ENCODE measurements at places on chromosomes 7 and 10. TPM values are rescaled to one million over a fixed set of nuclear protein-coding genes. Genes with fewer than 3 reads are reported as not detected.

- no peak overlapping the region for H3K27ac ChIP-seq
- no peak for DNase-seq
- H3K27me3 ChIP-seq = no peaks in the 10 kb centered on the region
- H3K4me1 ChIP-seq = peaks cover 23% of the 10 kb centered on the region
- H3K4me3 ChIP-seq = no peak overlapping the region
- H3K36me3 ChIP-seq = no peaks in the 10 kb centered on the region
These were observed 101.2 kb downstream of the KIAA1217 start for GRCh38 chr10:24310104-24310503.

GRCh38 chr7:131007439-131008330 is 273.7 kb upstream of the KLF14 start:
- no peak overlapping the region for H3K4me3 ChIP-seq
- no peaks in the 10 kb centered on the region for H3K27me3 ChIP-seq
- peak overlapping the region; percentile 6 for H3K27ac ChIP-seq
- peaks cover 37% of the 10 kb centered on the region for H3K4me1 ChIP-seq
- DNase-seq = peak; percentile 75
- H3K36me3 ChIP-seq = no peaks in the 10 kb centered on the region

DNA sequence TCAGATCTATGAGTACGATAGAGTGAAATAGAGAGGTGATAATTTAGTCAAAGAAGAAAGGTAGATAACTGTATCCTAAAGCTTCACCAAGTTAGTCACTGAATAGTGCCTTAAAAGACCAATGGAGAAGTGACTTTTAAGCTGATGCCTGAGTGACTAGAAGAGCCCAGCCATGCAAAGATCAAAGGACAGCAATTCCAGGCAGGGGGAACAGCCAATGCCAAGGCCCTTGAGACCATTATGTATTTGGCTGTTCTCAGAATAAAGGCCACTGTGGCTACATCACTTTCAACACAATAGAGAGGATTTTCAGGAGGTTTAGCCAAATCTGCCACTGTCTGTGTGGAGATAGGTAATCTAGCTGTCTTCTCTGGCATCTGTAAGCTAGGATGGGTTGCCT is 17.8 kb downstream of the HDAC9 start:
- H3K27me3 ChIP-seq = no peaks in the 10 kb centered on the region
- no peaks in the 10 kb centered on the region for H3K36me3 ChIP-seq
- H3K27ac ChIP-seq = no peak overlapping the region
- no peak overlapping the region for H3K4me3 ChIP-seq
- no peaks in the 10 kb centered on the region for H3K4me1 ChIP-seq

- peaks cover 57% of the 10 kb centered on the region for H3K27me3 ChIP-seq
- H3K4me3 ChIP-seq = no peak overlapping the region
- peaks cover 38% of the 10 kb centered on the region for H3K4me1 ChIP-seq
- H3K27ac ChIP-seq = no peak overlapping the region
These were observed 2.0 kb upstream of the GATA3 start for GRCh38 chr10:8052341-8052955.

DNA sequence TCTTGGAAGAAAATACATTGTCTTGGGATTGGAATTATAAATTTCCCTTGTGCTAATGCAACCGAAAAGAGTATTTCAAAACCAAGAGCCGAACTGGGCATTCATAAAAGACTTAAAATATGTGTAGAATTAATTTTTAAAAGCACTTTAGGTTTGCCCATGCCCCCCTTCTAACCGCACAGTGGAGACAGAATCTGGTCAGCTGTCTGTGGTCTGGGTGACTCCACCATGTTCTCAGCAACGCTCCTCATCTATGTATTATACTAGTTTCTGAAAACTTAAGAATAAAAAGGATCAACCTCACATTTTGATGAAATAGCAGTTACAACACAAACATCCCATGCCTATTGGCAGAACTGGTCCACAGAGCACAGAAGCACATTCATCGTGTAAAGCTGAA is 192.6 kb upstream of the C7orf33 start:
- H3K27me3 ChIP-seq = peaks cover 12% of the 10 kb centered on the region
- no peak overlapping the region for H3K27ac ChIP-seq
- H3K4me3 ChIP-seq = no peak overlapping the region
- DNase-seq = no peak

DNA sequence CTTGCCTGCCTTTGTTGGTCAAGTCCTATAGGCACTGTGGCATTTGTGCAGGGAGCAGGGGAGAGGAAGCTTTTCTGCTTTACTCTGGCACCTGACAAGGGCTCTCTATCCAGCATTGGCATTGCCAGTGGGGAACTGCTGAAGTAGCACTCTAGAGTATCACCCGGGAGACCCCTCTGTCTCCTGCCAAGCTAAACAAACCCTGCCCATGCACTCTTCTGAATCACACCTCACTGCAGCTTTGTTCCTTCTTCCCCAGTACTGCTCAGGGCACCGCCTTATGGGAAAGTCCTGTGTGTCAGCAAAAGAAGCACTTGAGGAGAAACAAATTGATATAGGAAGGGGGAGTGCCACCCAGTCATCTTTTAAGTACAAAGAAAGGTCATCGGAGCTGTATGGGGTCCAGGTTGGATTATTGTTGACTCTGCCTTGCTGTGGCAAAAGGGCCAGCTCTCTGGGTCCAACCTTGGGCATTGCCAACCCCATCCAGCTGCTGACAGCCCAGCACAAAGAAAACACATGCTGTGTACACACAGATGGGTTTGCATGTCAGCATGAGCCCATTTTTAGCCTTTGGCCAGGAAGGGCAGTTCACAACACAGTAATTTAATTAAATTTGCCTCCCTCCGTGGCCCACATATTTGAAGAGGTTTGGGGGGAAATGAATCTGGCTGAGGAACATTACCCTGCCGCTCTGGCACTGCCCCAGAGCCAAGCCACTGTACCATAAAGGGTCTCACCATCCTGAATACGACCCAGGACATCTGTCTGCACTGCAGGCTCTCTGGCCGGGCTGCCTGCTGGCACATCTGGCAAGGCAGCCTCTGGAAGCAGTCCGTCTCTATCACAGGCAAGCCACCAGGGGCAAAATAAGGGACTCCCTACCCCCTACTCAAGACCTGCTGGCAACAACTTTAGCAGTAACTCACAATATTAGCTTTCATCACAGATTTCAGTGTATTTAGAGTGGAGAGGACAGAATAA is 13.1 kb downstream of the LRRC4 start:
- peaks cover 26% of the 10 kb centered on the region for H3K4me1 ChIP-seq
- H3K4me3 ChIP-seq = no peak overlapping the region
- H3K27me3 ChIP-seq = no peaks in the 10 kb centered on the region
- DNase-seq = no peak
- no peak overlapping the region for H3K27ac ChIP-seq

GRCh38 chr7:55252386-55252785 is 112.8 kb upstream of the LANCL2 start:
- H3K27ac ChIP-seq = no peak overlapping the region
- no peak for DNase-seq
- no peaks in the 10 kb centered on the region for H3K27me3 ChIP-seq
- H3K4me3 ChIP-seq = no peak overlapping the region

DNA sequence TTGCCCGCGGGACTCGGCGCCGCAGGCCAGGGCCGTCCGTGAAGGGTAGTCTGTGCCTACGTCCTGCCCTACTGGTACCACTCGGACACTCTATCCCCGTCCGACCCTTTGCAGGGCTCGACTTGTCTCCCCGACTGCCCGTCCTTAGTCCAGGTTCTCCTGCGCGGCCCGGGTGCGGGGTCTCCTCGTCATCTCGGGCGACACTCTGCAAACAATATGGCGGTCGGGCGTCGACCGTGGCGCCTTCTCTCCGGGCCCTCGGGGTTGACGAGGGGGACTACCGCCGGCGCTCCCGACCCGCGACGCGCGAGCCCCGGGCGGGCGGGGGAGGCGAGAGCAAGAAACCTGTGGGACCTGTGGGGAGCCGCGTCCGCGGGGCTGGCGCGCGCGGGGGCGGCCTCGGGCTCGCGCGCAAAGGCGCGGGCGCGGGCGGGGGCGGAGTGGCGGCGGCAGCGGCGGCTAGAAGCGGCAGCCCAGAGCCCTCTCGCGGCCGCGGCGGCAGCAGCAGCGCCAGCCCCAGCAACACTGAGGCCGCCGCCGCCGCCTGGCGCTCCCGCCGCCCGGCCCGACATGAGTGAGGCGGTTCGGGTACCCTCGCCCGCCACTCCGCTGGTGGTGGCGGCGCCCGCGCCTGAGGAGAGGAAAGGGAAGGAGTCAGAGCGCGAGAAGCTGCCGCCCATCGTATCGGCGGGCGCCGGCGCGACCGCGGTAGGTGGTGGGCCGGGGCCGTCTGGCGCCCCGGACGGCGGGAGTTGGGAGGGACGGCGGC is at the start of gene HECTD2:
Gene HECTD2, plus strand, starts transcription at position 476 of the 769 bp plus-strand sequence. Its CDS starts 95 bp downstream, at position 571.
- no peaks in the 10 kb centered on the region for H3K36me3 ChIP-seq
- H3K4me3 ChIP-seq = peak within 1 kb of the TSS; percentile 83
- peak within 1 kb of the TSS; percentile 97 for H3K27ac ChIP-seq
- DNase-seq = peak; percentile 82

GRCh38 chr7:727104-727805 is at the start of gene PRKAR1B:
TSS of gene PRKAR1B (minus strand) at chr7:727281. CDS start at chr7:711505, 15,776 bp downstream.
- DNase-seq = no peak
- peaks cover 18% of the 10 kb centered on the region for H3K4me1 ChIP-seq
- no peaks in the 10 kb centered on the region for H3K27me3 ChIP-seq
- H3K36me3 ChIP-seq = no peaks in the 10 kb centered on the region
- H3K4me3 ChIP-seq = peak within 1 kb of the TSS; percentile 63
- no peak within 1 kb of the TSS for H3K27ac ChIP-seq

- H3K4me1 ChIP-seq = no peaks in the 10 kb centered on the region
- H3K27ac ChIP-seq = no peak overlapping the region
- no peaks in the 10 kb centered on the region for H3K36me3 ChIP-seq
These were observed 6.8 kb downstream of the IL6 start for GRCh38 chr7:22733761-22734160.

DNA sequence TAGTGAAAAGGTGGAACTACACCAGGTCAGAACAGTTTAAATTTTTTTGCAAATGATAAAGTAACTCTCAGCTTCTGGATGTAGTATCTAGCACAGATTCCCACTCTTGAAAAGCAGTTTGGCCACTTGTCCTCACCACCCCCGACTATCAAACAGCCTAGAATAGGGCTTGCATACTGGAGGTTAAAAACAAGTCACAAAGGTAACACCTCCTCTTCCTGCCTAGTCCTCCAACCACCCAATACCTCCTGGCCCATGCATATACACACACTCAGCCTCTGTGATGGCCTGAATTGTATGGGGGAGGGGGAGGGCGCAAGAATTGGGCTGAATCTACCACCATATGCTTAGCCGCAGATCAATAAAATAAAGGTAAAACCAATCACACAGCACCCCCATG is 5.7 kb downstream of the SKAP2 start:
- H3K27ac ChIP-seq = no peak overlapping the region
- no peak for DNase-seq
- H3K27me3 ChIP-seq = no peaks in the 10 kb centered on the region
- peaks cover 14% of the 10 kb centered on the region for H3K4me1 ChIP-seq
- H3K4me3 ChIP-seq = no peak overlapping the region
- no peaks in the 10 kb centered on the region for H3K36me3 ChIP-seq

DNA sequence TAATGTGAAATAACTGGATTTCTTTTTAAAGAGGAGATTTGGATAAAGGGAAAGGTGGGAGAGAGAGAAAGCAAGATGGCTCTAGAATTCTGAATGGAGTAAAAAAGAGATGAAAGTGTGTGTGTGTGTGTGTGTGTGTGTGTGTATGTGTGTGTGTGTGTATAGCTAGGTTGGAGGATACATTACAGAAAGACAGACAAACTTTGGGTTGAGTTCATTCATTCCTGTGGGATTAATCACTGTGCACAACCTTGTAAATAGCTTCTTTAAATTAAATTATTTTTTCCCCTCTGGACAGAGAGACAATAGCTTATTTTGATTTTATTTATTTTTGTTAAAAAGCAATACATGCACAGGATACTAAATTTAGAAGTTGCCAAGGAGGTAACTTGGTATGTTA is 7.5 kb downstream of the ASB4 start:
- H3K36me3 ChIP-seq = no peaks in the 10 kb centered on the region
- H3K27me3 ChIP-seq = no peaks in the 10 kb centered on the region
- no peak for DNase-seq
- peaks cover 41% of the 10 kb centered on the region for H3K4me1 ChIP-seq

DNA sequence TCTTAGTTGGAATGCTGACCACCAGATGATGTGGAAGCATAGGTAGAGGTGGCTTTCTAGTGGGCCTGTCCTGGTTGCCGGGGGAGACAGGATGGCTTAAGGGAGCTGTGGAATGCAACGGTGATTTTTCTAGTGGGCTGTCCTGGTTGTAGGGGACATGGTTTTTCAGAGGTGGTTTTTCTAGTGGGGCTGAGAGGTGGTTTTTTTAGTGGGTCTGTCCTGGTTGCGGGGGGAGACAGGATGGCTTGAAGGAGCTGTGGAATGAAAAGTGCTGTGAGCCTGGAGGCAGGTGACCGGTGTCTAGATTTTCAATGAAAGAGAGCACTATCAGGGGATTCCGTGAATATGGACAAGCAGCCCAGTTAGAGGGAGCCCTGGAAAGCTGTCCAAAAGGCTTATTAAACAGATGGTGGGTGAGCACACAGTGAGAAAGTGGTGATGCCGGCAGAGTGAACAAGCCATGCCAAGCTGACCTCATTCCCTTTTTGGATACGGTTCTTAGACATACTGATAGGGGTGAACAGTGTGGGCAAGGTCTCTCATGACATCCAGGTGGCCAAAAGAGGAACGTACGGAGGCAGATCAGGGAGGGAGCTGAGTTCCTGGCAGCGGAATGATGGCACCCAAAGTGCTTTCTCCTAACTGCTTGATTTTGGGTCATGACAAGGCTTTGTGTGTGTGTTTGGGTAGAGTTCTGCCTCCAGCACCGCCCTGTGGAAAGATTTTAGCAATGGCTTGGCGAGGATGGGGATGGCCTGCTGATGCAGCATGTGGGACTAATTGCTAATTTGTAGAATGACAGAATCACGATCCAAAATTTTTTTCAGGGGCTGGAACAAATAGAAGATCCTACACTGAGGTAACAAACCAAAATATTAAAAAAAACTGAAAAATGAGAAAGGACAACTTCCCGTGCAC is 126.6 kb downstream of the TMEM178B start:
- no peak overlapping the region for H3K4me3 ChIP-seq
- no peak for DNase-seq
- H3K27me3 ChIP-seq = no peaks in the 10 kb centered on the region
- no peaks in the 10 kb centered on the region for H3K36me3 ChIP-seq

DNA sequence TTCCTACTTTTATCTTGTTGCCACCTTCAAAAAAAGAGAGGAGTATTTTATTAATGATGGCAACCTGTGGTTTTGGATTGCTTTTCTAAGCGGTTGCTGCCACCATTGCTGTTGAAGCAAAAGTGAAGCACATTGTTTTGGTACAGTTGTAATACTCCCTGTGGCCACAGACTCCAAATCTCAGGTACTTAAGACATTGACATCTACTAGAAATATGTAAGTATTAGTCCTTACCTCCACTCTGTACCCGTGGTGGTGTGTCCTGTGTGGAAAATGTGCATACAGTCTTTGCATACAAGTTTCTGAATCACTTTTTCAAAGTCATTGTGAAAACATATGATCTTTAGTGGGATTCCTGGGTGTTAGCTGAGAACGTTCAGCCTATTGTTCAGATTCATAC is 85.7 kb downstream of the ANLN start:
- H3K4me1 ChIP-seq = no peaks in the 10 kb centered on the region
- no peak overlapping the region for H3K27ac ChIP-seq
- H3K4me3 ChIP-seq = no peak overlapping the region
- no peaks in the 10 kb centered on the region for H3K36me3 ChIP-seq
- DNase-seq = no peak

Gene TMEM229A
- total RNA-seq = 1.9 TPM

Gene C7orf33
- total RNA-seq = not detected

Gene GALNT17
- total RNA-seq = 18.2 TPM

Gene SLC26A5
- 0.50 TPM for total RNA-seq

Gene INTS15
- 30.3 TPM for total RNA-seq

Gene HYAL4
- total RNA-seq = not detected

Gene RADIL
- total RNA-seq = 0.86 TPM

Gene EPO
- not detected for total RNA-seq

Gene ASZ1
- total RNA-seq = not detected

Gene EGFR
- total RNA-seq = 71.2 TPM
